ENCODE measurements at places on chromosomes 3 and 15.

- DNase-seq: no peak
Observed at GRCh38 chr15:35690698-35691116, 144.7 kb upstream of the DPH6 start.

- DNase-seq: no peak
Observed at GRCh38 chr15:32656091-32656490, 14.6 kb downstream of the SCG5 start.

GRCh38 chr3:186497608-186498007 is 46.6 kb downstream of the CRYGS start:
- DNase-seq: no peak

DNA sequence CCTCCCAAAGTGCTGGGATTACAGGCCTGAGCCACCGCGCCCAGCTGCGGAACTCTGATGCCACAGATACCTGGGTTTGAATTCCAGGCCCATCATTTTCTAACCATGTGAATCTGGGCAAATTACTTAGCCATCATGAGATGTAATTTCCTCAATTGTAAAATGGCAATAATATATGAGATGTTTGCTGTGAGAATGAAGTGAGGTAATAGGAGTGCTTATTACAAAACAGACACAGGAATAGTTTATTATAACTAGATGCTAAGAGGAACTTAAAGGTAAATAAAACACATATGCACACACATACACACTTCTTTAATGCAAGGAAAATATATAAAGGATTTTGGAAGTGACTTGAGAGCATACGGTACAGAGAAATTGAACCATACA is 64.7 kb upstream of the TNIK start:
- DNase-seq: no peak

GRCh38 chr15:68235022-68235421 is 5.5 kb upstream of the CLN6 start:
- no peak for DNase-seq

DNA sequence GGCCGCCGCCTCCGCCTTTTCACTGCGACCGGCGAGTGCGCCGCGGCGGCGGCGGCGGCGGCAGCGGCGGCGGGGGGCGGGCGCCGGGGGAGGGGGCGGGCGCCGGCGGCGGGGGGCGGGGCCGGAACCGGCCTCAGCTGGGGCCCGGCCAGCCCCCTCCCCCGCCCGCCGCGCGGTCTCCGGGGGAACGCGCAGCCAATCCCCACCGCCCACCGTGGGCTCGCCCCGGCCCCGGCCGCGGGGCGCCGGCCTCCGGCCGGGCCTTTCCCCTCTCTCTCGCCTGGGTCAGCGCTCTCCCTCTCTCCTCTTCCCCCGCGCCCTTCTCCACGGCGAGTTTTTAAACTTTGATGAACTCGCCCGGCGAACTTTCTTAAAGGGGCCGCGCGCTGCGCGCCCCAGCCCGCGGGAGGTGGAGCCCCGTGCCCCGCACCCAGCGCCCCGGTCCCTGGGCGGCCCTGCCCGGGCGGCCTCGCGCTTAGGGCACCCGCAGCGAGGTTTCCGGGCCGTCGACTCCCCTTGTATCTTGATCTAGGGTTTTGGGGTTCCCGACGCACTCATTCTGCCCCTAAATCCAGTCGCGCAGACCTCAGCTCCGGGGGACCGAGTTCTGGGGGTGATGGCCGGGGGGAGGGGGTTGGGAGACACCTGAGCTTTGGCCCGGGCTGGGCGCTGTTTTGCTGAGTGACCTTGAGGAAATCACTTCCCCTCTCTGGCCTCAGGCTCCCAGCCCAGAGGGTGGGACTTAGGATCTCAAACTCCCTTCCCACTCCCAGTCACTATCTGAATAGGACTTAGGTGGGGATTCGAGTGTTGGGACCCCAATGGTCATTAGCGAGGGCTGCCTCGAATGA is at the start of gene RBPMS2:
Gene RBPMS2 (minus strand): TSS at position 39 of the 851 bp plus-strand sequence. CDS start 270 bp downstream, outside the sequence.
- DNase-seq: no peak

DNA sequence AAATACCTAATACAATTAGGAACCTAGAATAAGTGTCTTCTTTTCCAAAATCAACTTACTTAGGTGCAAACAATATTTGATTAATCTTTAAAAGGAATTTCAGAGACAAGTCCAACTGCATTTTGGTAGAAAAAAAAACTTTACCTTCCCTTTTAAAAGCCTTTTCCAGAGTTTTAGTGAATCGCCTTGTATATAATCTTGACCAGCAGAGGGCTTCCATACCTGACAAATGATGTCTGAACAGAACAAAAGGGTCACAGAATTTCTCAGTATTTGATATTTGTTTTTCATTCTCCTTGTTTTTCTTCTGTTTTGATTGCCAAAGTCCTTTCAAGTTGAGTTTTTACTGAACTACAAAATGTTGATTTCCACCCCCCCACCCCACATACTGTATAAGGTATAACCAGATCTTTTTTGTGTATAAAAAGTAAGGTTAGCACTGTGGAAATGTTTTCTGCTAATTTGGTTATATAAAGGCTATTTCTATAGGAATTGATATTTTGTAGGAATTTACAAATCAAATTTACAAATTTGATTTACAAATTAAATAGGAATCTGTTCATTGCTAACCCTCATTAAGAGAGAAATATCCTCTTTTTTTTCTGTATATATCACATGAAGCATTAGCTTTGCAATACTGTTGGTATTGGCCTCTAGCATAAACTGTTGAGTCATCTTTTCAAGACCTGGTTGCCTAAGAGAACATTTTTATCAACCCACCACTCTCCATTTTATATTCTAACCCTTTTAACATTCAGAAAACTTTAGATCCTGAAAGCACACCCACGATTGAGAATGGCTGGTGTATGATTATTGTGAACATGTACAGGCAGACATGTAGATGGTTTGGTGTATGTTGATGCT is 464.1 kb upstream of the RARB start:
- DNase-seq: no peak

- no peak for DNase-seq
Observed at GRCh38 chr3:183172051-183172639, 9.6 kb upstream of the LAMP3 start.
